CD4-positive, alpha-beta T cell treated with Interleukin-2 at 100 ng/mL for 4 hours (primary cell): ENCODE measurements at places on chromosomes 1 and 21.
A peak's percentile ranks its signal among the peaks of the same experiment; 100 is the strongest.

DNA sequence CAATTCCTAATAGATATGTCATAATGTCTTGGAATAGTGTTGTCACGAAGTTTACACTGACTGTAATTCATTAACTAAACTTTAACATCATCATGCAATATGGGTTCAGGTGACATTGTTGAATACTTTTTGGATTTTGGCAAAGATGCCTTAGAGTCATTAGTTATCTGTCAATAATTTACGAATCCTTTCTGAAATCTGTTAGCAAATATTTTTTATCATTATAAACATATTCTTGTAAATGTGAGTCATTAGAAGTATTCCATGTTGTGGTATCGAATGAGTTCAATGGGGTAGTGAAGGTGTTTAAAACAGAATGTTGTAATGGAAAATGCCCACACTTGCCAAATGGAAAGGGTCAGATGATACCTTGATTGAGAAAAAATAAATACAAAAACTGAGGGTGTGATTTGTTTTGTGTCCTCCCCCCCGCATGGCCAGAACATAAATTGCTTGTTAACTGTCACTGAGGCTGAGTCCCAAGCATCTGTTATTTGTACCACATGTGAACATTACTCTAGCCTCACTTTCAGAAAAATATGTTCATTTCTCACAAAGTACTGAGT is 5.2 kb upstream of the NR5A2 start:
- no peak for DNase-seq

- no peak for DNase-seq
These were observed 38.7 kb downstream of the ELF3 start for GRCh38 chr1:202049129-202049528.

DNA sequence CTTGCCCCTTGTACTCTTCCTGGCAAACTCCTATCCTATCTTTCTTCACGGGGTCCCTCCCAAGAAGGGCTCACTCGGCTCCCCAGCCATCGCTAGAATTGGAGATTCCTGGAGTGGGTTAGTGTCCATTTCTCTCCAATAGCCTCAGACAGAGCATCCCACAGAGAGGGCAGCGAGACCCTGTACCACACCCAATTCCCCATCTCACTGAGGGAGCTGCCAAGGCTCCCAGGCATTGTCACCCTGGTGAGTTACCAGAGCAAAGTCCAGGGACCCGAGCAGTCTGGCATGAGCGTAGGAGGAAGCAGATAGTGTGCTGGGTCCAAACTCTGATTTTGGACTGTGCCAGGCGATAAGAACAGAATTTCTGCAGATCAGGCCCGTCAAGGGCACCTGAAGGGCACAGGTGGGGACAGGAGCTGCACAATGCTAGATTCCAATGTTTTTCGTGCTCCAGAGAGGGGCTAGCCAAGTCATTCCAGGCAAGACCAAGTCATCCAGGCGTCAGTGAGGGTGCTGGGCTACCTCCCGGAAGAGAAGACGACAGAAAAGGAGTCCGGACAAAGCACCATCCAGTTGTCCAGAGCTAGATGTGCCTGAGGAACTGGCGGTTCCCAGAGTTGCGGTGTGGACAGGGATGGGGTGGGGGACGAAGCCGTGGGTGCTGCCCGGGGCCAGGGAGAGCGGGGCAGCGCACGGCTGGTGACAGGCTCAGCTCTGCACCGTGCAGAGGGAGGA is 15.3 kb downstream of the AKR7A3 start:
- no peak for DNase-seq

DNA sequence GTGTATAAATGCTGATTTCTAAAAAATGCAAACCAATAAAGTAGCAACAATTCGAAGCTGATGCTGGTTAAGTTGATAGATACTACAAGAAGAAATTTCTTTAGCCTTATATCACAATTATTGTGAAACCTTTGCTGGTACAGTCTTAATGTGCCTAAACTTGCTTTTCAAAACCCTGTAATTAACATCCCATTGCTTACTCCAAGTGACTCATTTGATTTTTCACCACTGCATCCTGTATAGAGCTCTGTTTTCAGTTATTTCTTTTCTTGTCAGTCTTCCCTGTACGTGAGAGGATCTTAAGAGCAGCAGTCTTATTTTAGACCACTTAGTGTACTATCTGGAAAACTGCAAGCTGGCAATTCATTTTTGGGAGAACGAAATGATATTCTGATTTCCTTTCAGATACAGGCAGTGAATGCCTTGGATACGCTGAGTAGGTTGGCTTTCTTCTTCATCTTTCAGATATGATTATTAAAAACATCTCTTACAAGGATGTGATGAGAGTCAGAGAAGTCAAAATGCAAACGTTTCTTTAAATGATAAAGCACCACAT is 210.3 kb downstream of the KCTD3 start:
- no peak for DNase-seq

GRCh38 chr1:165668184-165668583 is 30.2 kb downstream of the ALDH9A1 start:
- no peak for DNase-seq

- DNase-seq = no peak
These were observed 412.4 kb downstream of the DISC1 start for GRCh38 chr1:232038706-232039677.

- no peak for DNase-seq
These were observed 25.6 kb downstream of the SLC45A1 start for GRCh38 chr1:8343464-8344001.

GRCh38 chr1:15303935-15304334 is 56.9 kb downstream of the FHAD1 start:
- DNase-seq = no peak

GRCh38 chr1:173127369-173128307 is 76.9 kb upstream of the TNFSF18 start:
- DNase-seq = no peak

GRCh38 chr1:45009956-45010854 is 919 bp downstream of the HECTD3 start:
- peak; percentile 14 for DNase-seq

DNA sequence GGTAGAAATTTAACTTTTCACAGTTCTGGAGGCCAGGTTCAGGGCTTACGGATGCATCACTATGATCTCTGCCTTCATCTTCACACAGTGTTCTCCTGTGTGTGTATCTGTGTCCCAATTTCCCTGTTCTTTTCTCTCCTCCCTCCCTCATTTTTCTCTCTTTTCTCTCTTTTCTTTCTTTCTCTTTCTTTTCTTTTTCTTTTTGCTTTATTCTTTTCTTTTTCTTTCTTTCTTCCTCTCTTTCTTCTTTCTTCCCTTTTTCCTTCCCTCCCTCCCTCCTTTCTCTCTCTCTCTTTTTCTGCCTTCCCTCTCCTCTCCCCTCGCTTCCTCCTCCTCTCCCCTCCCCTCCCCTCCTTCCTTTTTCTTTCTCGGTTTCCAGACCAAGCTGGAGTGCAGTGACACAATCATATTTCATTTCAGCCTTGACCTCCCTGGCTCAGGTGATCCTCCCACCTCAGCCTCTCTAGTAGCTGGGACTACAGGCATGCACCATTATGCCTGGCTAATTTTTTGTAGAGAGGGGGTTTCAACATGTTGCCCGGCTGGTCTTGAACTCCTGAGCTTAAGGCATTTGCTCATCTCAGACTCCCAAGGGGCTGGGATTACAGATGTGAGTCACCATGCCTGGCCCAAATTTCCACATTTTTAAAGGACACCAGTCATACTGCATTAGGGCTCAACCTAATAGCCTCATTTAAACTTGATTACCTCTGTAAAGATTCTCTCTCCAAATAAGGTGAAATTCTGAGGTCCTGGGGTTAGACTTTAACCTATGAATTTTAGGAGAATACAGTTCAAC is 115.9 kb downstream of the HUNK start:
- no peak for DNase-seq

- DNase-seq = no peak
These were observed 480.6 kb downstream of the CAMTA1 start for GRCh38 chr1:7265771-7266371.

DNA sequence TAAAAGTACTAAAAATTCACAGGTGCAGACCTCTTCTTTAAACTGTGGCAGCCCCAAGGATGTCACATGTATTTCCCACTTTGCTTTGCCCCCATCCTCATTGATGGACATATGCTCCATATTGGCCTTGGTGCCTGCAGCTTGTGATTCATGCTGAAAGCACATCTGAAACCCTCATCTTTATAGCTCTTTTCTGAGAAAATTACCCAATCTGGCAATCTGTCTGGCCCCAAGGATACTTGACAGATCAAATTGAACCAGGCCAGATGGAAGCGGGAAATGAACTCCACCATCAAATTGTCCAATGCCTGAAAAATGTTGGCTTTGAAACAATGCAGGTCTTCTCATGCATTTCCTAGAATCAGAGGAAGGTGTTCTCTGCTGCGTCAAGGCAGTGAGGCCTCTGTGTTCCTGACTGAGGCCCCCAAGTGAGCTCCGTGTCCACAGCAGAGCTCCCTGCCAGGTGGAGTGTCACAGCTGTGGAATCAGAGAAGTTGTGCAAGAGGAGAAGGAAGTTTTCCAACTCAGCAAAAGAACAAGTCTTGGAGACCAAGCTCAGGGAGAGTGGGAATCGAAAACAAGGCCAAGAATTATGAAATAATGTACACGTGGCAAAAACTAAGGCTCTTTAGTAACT is 323.7 kb downstream of the PLPP3 start:
- no peak for DNase-seq

GRCh38 chr1:54808443-54809207 is 7.5 kb upstream of the TTC22 start:
- DNase-seq = no peak

DNA sequence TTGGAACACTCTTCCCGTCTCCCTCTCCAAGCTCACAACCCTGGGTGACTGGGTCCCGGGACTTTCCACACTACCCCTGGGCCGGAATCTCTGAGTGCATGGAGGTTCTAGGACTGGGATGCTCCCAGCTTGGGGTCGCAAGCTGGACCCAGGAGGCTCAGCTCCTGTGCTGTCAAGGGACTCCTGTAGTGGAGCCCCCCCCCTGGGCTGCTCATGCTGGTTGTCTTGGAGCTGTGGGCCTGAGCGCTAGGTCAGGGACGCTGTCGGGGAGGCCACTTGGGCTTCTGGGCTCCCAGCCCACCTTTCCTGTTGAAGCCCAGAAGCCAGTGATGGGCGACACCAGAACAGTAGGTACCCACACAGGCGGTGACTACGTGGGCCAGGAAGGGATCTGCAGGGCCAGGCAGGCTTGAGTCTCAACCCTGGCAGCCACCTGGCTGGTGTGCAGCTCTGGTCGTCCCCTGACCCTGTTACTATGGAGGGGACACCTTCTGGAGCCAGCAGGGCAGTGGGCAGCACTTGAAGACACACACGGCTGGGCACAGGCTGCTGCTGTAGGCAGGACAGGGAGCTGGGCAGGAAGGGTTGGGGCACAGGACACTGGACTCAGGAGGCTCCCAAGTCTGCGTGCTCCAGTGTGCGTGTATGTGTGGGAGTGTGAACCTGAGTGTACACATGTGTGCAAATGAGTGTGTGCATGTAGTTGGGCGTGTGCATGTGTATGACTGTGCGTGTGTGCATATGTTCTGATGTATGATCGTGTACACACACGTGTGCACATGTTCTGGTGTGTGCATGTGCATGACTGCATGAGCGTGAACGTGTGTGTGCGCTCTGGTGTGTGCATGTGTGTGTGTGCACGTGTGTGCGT is 3.0 kb downstream of the MMEL1 start:
- no peak for DNase-seq

DNA sequence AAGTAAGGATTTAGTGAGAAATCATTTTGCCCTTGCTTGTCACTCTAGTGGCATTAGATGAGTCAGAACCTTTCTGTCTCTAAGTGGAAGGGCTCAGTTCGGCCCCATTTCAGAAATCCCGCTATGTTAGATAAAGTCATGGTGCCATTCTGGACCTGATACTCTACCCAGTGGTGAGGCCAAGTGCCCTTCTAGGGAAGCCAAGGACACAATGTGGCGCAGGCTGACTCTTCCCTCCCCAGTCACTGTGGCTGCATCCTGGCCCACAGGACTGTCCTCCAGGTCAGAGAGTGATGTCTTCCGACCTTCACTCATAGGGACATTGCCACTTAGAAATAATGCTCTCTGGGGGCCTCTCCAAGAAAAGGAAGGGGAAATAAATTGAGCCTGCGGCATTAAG is 48.3 kb upstream of the MTR start:
- DNase-seq = no peak

DNA sequence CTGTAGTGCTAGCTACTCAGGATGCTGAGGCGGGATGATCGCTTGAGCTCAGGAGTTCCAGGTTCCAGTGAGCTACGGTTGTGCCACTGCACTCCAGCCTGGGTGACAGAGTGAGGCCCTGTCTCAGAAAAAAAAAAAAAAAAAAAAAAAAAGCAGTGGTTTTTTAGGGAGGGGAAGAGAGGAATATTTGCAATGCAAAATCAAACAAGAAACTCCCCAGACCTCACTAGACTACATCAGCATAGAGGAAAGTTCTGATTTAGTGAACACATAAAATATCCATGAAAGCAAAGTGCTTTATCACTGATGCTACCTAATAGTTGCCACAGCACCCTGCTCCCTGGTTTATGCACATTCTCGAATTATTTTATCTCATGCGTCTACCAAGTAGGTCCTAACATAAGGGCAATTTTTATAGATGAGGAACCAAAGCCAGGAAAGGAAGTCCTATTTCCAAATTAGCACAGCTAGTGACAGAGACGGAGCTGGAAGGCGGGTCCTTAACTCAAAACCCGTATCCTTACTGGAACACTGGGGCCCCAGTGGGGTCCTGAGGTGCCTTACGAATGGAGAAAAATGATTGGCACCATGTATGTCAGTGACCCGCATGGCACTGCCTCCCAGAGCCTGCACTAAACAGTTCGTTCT is 50.7 kb upstream of the GPR157 start:
- DNase-seq = no peak
